ENCODE measurements at places on chromosomes 2 and 18. TPM values are rescaled to one million over a fixed set of nuclear protein-coding genes. Genes with fewer than 3 reads are reported as not detected.

The GFPT1 gene
- 40.0 TPM for total RNA-seq

The GRB14 gene
- not detected for total RNA-seq

The TPO gene
- total RNA-seq, result not detected

The LINC00305 gene
- total RNA-seq, result not detected

The ICOS gene
- 84.5 TPM for total RNA-seq

The UGP2 gene
- total RNA-seq, result 59.8 TPM

The NAB1 gene
- total RNA-seq, result 29.8 TPM

The MAP3K19 gene
- not detected for total RNA-seq

The B4GALT6 gene
- total RNA-seq, result 3.4 TPM

The CPO gene
- total RNA-seq, result 0.20 TPM

The RAB17 gene
- total RNA-seq, result not detected

The B3GNT7 gene
- total RNA-seq, result 0.16 TPM

The IFT172 gene
- total RNA-seq, result 13.8 TPM

Measured in CD8-positive, alpha-beta memory T cell (primary cell).